ENCODE measurements at places on chromosomes 2 and 18. TPM values are rescaled to one million over a fixed set of nuclear protein-coding genes. Genes with fewer than 3 reads are reported as not detected.

- DNase-seq: no peak
These were observed 585.4 kb downstream of the DSC3 start for GRCh38 chr18:30457156-30457555.

DNA sequence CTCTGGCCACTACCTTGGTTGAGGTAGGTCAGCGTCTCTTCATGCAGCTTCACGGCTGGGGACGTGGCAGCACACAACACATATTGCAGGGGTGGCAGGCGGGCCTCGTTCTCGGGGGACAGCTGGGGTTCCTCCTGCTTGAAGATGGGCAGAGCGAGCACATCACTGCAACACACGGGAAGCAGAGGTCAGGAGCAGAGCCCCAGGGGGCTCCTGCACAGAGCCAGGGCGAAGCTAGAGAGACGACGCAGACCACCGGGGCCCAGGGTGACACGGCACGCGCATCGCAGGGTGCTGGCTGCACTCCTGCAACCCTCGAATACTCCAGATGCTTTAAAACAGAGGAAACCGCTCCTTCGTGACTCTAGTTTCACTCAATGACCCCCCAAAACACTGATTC lies 3.9 kb downstream of the TFCP2L1 start:
- no peak for DNase-seq

GRCh38 chr18:13320891-13321425 lies 102.4 kb downstream of the LDLRAD4 start:
- DNase-seq: no peak

GRCh38 chr2:207238831-207239701 lies 73.3 kb upstream of the KLF7 start:
- peak; percentile 70 for DNase-seq

GRCh38 chr2:175414882-175415487 lies 233.5 kb upstream of the ATP5MC3 start:
- DNase-seq: peak; percentile 35

- DNase-seq: no peak
These were observed 307.9 kb downstream of the METTL4 start for GRCh38 chr18:2263303-2263890.

- no peak for DNase-seq
These were observed 131.5 kb downstream of the RGPD3 start for GRCh38 chr2:106336737-106337136.

DNA sequence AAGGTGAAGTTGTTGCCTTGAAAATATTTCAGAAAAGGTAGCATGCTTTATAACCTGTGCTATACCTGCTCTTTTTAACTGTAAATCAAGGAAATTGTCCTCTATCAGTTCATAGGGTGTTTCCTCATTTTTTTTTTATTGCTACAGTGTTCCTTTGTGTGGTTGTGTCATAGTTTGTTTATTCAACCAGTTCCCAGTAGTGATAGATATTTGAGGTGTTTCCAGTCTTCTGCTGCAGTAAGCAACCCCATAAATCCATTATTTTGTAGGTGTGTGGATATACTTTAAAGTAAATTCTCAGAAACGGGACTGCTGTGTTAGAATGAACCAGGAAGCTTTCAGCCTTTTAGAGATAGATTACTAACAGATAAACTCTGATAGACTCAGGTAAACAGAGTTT lies 39.6 kb downstream of the SEMA4F start:
- DNase-seq: no peak

DNA sequence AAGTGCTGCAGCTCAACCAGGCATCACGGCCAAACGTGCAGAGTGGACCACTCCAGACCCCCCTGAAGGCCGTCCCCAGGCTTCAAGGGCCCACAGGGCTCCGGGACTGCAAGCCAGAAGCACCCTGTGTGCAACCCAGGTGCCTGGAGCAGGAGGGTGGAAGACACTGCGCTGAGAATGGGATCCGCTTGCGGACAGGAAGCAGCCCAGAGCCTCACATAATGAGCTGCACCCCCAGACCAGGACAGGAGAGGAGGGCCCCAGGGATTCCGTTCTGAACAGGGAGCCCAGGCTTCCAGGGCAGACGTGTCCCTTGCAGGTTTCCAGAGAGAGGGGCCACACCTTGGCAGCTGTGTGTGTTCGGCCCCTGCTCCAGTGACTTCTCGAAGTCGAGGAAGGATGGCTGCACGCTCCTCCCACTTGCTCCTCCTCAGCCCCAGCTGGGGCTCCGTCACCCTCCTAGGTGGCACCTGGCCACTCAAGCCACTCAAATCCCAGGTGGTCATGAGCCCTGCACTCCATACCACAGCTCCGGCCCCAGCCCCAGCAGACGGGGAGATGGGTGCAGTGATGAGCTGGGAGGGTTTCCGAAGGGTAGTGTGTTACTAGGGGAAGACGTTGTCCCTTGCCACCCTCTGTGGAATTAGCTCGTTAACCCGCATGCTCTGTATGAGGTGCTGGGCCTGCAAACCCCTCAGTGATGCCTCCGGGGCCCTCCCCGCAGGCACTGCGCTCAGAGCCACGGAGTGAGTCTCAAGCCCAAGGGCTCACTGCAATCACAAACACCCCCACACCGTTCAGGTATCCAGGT lies 79.2 kb downstream of the NDUFA10 start:
- DNase-seq: no peak

DNA sequence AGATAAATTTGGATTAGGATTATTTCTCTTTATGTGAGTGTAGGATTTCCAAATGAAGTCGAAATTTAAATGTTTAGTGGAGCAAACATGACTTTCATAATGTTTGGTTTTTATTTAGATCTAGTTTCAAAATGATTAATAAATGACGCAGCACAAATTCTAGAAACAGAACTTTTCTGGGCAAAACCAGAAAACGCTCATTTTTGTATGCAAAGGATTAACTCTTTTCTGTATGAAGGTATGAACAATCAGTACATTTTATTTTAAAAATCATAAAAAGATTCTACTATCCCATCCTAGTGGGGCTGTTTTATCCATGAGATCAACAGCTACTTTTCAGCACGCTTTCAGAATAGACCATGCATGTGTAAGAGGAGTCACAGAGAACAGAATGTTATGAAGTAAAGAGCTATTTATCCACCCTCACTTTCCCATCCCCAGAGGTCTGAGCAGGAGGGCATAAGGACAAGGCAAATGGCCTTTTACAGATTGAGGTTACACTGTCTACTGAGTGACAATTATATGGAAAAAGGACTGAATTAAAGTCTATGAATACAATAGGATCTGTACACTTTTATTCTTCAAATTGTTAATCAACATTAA lies 270.8 kb downstream of the ZEB2 start:
- DNase-seq: no peak

GRCh38 chr18:12255626-12256026 lies 1.5 kb downstream of the CIDEA start:
- no peak for DNase-seq

DNA sequence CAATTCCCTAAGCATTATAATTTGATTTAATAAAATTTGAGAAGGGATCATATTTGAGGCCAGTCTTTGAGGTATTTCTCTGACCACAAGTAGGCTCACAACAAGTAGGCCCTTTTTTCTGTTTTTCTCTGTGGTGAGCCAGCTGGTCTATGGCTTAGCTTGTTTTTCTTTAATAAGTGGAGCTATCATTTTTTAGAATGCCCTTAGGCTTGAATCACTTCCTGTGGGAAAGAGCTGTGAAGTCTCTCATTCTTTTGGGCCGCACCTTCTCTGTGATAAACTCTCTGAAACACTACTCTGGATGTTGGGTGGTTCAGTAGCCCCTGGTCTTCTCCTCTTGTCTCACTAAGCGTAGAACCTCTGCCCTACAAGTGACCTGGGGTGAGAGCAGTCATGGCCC lies 235.9 kb downstream of the SUCLG1 start:
- DNase-seq: no peak

GRCh38 chr2:220466251-220466691 lies 838.8 kb downstream of the SLC4A3 start:
- DNase-seq: no peak

GRCh38 chr2:130864830-130865800 lies 28.4 kb downstream of the ARHGEF4 start:
- DNase-seq: no peak

DNA sequence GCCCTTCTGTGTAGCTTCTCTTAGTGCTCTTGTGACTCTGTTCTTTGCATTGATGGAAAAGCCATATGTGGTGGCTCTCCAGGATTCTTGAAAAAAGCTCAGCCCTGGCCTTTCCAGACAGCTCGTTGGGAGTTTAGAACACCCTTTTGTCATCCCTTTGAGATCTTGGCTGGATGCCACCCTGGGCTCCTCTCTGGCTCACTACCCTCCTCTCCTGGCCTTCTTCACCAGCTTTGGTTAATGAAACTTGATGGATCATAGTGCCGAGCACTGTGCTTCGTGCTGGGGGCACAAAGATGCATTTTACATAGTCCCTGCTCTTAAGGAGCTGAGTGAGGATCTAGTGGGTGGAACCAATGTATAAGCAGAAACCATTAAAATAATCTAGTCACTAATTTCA lies 15.6 kb upstream of the FHOD3 start:
- DNase-seq: no peak

GRCh38 chr2:207836521-207837133 lies 66.9 kb upstream of the FZD5 start:
- DNase-seq: no peak

DNA sequence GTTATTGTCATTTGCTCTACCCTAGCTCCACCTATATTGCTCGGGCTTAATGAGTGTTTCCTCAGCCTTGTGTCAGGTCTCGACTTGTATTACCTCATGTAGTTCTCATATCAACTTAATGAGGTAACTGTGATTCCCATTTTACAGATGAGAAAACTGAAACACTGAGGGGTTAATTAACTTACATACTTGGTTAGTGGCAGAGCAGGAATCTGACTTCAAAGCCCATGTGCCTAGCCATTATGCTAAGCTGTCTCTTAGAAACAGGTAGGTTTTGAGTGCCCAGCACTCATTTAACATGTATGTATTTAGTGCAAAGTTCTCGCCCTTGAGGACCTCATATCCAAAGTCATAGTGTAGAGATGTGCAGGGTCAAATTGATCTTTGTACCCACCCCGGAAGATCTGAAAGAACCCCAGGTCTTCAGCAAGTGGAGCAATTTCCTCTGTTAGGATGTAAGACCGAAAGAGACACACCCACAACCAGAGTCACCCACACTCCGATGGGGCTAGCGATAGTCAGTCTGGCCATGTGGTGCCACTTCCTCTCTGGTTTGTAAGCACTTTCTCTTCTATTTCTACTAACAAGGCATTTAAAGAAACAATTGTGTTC lies 121.0 kb upstream of the SLC39A10 start:
- DNase-seq: peak; percentile 86

DNA sequence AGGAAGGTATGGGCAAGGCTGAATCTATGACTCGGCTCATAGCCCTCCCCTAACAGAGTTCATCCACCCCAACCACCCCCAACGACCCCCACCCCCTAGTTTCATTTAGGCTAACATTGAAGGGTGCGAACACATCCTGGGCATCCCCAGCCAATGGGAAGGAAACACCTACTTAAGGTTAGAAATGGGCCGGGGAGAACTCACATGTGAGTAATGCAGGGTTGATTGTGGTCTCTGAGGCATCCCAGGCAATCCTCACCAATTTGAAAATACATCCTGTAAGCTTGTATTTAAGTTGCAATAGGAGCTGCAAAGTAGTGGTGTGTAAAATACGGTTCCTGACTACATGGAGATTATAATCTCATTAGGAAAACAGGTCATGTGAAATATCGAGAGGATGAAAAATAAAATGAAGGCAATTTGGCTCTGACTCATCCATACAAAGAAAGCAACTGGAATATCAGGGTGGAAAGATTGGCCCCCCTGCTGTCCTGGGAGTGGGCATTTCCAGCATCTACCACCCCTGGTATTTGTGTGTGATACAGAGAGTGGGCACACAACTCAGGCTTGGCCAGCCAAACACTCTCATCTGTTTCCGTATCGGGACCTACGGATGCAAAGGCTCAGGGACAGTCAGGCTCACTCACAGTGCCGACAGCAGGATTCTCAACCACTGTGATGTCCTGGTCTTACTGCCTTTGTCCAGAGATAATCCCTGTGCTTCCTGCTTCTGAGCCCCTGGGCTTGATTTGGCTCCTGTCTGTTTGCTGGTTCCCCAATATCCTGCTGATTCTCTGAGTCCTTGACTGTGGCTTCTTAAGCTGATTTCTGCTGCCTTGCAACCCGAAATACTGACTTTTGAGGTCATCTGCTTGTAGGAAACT lies 90.0 kb upstream of the NCKAP5 start:
- no peak for DNase-seq

DNA sequence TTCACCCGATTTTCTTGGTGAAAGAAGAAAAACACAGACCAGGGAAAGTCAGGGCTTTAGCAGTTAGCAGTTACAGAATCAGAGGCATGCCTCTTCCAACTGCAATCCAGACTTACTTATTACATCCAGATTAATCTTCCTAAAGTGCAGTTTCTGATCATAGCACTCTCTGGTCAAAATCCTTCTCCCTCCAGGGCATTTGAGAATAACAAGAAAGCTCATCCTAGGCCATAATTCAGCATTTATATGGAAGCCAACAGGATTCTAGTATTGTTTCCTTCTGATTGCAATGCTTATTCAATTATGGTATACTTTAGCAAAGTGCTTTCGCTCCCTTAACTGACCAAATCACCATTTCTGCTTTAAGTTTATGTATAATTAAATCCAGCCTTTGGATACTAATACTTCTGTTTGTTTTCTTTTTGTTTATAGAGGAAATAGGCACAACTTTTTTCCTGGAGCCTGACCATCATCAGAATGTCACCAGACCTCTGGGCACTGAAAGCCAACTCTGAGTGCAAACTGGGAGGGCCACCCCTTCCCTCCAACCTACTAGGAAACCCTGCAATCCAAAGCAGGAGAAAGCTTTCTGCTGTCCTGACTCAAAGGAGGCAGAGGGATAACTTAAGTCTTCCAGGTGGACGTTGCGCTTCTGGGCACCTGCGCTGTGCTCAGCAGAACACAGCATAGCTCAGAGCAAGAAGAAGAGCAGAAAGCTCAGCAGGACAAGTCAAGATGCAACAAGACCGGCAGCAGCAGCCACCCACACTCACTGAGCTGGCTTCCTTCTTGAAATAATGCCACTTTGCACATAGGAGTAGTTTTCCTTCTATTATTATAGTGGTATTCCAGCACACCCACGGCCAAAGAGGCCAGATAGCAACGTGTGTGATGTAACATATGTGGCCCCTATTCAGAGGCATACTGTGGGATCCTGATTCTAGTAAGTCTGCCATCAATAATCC lies 99.3 kb downstream of the STK39 start:
- DNase-seq: no peak

GRCh38 chr2:144011553-144011952 lies 508.4 kb downstream of the ZEB2 start:
- DNase-seq: no peak

The IL18RAP gene
- 6.8 TPM for total RNA-seq

The PLGLB1 gene
- total RNA-seq: 1.1 TPM

The TPO gene
- total RNA-seq: not detected

The UPP2 gene
- total RNA-seq: not detected

The CAVIN2 gene
- not detected for total RNA-seq

The MC2R gene
- total RNA-seq: not detected

The NEU4 gene
- total RNA-seq: 0.89 TPM
